ENCODE measurements at places on chromosomes 5 and 9.

GRCh38 chr9:114973216-114973615, 42.8 kb upstream of the TNFSF8 start:
- DNase-seq, result no peak

- no peak for DNase-seq
Measured at GRCh38 chr5:144247131-144247530, 76.5 kb downstream of the KCTD16 start.

- DNase-seq, result no peak
Measured at GRCh38 chr9:137026828-137027227, 1.2 kb downstream of the ABCA2 start.

DNA sequence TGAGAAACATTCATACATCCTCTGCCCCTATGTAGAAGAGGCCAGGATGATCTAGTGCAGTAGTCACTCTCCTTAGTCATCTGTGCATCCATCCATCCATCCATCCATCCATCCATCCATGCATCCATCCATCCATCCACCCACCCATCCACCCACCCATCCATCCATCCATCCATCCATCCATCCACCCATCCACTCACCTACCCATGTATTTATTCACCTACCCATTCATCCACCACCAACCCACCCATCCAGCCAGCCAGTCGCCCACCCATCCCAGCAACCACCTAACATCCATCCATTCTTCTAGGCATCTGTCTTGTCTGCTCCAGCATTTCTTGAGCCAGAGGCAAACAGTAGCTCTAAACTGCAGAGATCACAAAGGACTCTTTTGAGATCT, 87.1 kb downstream of the MSX2 start:
- DNase-seq, result no peak

- peak; percentile 77 for DNase-seq
Measured at GRCh38 chr5:91380491-91381238, 2.5 kb downstream of the ARRDC3 start.

DNA sequence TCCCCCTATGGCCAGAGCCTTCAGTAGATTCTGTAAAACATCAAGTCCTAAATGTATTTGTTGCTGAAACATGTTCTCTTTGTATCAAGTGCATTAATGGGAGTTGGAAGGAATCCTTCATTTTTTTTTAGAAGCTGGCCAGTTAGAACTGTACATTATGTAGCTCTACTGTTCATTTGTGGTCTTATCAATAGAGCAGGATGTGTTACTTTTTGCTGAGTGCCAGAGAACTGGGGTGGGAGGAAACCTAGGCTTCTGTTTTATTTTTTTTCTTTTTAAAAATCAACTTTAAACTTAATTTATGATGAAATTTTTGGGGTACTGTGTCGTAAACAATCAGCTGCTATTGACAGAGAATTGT, 5.1 kb downstream of the PIP5K1B start:
- no peak for DNase-seq

- DNase-seq, result no peak
Measured at GRCh38 chr5:78985116-78985724, at the start of gene ARSB. Gene ARSB, minus strand, starts transcription at chr5:78985310. Its CDS starts 62 bp downstream, at chr5:78985248.

GRCh38 chr5:142726188-142726731, 40.4 kb upstream of the FGF1 start:
- no peak for DNase-seq

- no peak for DNase-seq
Measured at GRCh38 chr5:145316282-145316681, 518.9 kb downstream of the PRELID2 start.

GRCh38 chr5:133744960-133745308, 132.6 kb upstream of the FSTL4 start:
- DNase-seq, result no peak

DNA sequence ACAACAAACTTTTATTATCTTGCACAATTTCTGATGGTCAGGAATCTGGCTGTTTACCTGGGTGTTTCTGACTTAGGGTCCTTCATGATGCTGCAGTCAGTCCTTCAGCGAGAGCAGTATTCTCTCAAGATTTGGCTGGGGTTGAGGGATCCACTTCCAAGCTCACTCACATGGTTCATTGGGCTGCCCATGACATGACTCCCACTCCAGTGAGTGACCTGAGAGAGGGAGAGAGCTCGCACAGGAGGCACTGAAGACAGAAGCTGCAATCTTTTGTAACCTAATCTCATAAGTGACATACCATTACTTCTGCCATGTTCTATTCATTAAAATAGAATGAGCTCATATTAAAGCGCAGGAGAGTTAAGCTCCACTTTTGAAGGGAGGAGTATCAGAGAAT, 212.6 kb downstream of the SPATA31D1 start:
- no peak for DNase-seq

- DNase-seq, result no peak
Measured at GRCh38 chr5:80871541-80871961, 88.6 kb upstream of the RASGRF2 start.

GRCh38 chr5:23033864-23034263, 180.7 kb upstream of the CDH12 start:
- DNase-seq, result no peak

DNA sequence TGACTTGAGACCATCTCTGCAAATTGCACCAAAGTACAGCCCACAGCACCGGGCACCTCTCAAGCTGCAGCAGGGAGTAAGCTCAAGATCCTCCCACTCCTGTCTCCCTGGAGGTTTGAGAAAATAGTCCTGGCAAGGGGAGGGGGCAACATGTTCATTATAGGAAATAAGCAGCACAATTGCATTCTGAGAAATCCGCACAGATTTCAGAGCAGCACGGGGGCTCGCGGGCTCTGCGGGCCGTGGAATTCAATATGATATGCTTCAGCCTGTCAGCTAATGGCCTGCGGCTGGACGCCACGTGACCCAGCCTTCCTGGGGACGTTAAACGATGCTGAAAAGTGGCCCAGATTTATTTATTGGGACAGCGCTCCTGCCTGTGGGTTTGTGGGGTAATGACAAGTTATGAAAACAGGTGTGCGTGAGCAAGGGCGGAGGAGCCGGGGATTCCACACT, 156.4 kb downstream of the DAB2IP start:
- DNase-seq, result no peak

DNA sequence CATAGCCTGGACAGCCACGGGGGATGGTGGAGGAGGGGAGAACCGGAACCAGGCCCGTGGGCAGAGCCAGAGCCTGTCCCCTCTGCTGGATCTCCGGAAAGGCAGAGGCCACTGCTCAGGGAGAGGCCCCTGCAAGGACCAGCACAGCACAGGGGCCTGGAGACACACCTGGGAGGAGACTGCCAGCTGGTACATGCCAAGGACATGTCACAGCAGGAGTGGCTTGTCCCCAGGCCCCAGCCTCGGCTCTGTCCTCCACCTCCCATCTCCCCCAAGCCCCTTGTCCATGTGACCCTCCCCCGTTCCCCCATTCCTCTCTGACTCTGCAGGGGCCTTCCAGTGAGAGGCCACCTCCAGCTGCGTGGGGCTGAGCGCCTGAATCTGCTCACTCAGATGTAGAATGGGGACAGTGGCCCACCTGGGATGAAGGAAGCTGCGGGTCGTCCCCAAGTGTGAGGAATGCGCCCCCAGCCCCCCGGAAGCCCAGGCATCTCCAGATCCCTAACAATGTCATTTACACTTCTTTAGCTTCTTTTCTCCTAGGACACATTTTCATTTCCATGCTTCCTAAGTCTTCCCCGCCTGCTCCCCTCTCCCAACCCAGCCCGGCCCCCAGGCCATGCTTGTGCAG, 349.6 kb upstream of the IRX2 start:
- no peak for DNase-seq

GRCh38 chr5:16366491-16366890, 99.1 kb downstream of the ZNF622 start:
- DNase-seq, result no peak

DNA sequence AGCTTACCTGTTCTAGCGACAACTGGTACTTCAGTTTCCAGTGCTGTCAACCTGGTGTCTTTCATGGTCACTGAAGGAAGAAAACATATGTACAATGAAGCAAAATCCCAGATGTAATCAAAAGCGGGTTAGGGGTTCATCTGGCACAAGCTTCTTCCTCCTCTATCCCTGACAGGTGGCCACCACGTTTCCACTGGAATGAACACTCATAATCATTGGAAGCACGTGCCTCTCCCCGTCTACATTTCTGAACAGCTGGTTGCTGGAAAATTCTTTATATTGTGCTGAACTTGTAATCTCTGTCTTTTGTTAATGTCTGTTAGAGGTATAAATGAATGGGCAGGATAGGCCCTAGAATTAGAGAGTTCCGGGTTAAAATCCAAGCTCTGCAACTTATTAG, 9.4 kb downstream of the TSC1 start:
- no peak for DNase-seq

GRCh38 chr9:114958021-114958843, 27.8 kb upstream of the TNFSF8 start:
- no peak for DNase-seq

- DNase-seq, result no peak
Measured at GRCh38 chr5:163838738-163839137, 333.3 kb downstream of the MAT2B start.

- no peak for DNase-seq
Measured at GRCh38 chr5:55231919-55232270, 1.5 kb downstream of the CCNO start.

- DNase-seq, result no peak
Measured at GRCh38 chr5:170483701-170484458, 19.9 kb upstream of the KCNIP1 start.

DNA sequence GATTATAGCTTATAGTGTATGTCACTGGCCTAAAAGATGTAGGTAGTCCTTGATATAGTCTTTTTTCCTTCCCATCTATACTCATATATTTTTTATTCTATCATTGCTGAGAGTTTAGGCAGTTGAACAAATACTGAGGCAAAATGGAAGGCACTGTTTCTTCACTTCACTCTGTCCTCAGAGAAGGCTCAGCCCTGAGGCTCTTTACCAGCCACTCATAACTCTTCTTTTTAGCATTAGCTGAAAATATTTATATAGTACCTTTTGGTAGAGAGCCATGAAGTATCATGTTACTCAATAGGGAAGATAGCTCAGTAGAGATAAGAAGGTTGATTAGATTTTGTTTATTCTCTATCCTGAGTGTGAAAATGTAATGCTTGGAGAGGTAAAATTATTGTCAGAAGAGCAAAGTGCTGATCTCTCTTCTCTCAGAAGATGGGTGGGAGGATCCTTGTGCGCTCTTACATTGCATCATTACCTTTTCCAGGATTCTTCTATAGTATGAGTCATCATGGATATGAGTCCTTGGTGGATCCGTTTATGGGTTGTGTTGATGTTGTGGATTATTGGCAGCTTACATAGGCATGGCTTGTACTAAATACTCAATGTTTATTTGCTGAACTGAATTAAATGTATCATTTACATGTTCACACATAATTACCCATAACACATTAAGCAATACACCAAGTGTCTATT, 88.1 kb downstream of the ANXA1 start:
- DNase-seq, result no peak

DNA sequence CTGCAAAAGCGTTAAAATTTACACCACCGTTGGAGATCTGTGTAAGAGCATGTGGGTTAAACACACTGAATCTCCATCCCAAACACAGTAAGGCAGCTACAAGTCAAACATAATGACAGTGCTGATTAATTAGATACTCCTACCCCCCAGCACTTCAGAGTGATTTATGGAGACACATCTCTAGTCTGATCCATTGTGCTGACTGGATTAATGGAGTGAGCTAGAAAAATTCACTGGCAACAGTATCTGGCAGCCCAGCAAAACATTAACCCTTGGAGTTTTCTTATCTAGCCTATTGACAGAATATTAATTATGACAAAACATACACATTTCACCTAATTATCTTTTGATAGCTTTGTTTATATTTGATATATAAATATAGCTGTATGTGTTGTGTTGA, 188.6 kb upstream of the ISL1 start:
- no peak for DNase-seq

GRCh38 chr5:13567819-13568218, 376.7 kb downstream of the DNAH5 start:
- no peak for DNase-seq

GRCh38 chr5:132500244-132500930, 9.8 kb upstream of the IRF1 start:
- DNase-seq, result no peak

DNA sequence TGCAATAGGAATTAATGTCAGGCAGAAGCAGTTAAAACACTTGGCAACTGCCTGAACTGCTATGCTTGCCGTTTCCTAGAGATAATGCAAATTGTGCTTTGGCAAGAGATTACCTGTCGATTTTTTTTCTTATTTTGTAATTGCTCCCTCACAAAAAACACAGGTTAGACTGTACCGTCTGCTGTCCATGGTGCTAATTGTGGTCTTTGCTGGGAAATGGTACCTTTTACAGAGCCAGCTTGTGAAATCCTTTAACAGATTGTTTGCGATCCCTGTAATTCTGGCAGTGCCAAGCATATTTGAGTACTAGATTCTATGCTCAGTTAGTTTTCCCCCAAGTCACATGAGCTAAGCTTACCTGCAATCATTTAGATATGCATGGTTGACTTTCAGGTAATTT, 2125.8 kb upstream of the WWC1 start:
- no peak for DNase-seq

DNA sequence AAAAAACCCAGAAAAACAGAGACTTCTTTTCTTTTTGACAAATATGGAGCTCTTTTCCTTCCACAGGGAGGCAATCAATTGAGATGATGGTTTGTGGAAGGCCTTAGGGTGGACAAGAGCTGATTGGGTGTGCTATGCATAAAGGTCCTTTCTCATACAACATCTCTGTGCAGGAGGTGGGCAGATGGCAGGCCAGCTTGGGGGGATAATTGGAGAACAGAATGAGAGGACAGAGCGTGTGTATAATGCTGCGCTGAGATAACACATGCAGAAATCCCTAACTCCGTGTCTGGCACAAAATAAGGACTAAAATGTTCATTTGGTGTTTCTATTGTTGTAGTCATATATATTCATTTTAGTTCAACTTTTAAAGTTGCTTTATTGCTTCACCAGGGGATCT, 159.0 kb upstream of the MEF2C start:
- no peak for DNase-seq

DNA sequence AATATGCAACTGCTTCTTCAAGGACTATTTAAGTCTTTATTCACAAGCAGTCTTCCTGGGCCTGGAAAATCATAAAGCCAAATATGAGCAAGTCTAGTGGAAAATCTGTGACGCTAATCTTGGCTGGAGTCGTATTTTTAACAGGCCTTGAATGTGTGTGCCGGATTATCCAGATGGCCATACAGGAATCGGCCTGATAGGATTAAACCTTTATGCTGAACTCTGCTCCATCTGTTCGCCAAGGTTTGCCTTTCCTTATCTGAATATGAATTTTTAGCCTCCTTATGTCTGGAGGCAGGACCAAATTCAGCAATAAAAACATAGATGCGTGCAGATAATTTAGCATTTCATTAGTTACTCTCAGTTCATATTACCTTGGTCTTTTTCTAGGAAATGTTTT, 294.5 kb downstream of the EBF1 start:
- no peak for DNase-seq

GRCh38 chr9:124503713-124504529, 3.3 kb downstream of the NR5A1 start:
- DNase-seq, result no peak

All from GOT3 (cell line).